ENCODE measurements at places on chromosomes 2 and 18.

DNA sequence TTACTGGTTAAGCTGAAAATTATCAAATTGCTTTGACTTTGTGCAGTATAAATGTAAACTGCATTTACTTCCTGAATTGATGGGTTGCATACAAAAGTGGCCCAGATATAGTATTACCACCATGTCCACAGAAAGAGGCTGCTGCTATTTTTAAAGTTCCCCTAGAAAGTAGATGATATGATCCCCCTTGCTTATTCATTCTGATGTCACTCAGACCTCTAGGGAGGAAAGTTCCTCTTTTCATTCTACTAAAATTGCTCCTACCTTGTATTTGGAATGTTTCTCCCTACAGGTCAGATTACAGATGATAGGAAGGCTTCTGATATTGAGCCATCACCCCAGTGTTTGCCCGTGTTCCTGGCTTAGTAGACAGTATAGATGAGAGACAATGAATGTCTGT, 247.6 kb upstream of the TNP1 start:
- no peak for DNase-seq

GRCh38 chr18:13105059-13105458, 113.5 kb upstream of the LDLRAD4 start:
- DNase-seq, result no peak

GRCh38 chr2:30990671-30991070, 147.6 kb downstream of the GALNT14 start:
- DNase-seq, result no peak

- DNase-seq, result no peak
Observed at GRCh38 chr18:54392543-54393023, 34.9 kb downstream of the C18orf54 start.

- no peak for DNase-seq
Observed at GRCh38 chr2:111897924-111898702, at the start of gene MERTK. Gene MERTK, plus strand, starts transcription at chr2:111898607. Its CDS starts 129 bp downstream, at chr2:111898736.

DNA sequence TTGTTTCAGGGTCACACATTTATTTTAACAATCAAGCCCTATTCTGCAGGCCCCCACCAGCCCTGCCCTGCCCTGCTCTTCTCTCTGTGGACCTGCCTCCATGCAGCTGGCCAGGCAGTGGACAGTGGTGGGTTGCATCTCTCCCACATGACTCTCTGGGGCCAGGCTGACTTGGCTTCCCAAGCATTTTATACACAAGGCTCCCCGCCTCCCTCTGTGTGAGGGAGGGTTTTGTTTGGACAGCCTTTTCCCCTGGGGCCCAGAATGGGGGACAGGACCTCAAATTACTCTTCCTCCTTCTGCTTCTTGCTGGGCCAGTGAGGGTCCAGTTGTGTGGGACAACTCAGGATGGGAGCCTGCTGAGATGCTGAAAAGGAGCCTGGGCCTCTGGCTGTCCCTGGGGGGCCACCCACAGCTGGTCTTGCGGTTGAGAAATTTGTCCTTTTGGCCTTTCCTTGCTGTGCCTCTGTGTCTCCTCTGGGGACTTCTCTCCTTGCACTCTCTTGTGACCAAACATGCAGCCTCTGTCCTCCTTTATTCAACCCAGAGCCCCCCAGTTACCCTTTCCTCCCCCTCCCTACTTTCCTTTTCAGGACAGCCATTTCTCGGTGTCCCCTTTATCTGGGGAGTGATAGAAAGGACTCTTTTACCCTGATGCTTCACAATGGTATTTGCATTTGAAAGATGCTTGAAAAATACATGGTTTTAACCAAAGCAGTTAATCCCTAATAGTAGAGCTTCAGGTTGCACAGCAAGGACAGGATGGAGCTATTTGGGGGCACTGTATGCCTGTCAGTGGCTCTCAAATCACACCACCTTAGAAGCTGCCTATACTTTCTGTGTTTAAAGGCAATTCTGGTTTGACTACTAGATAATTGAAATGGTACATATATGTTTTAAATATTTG, 151.1 kb downstream of the FHOD3 start:
- DNase-seq, result no peak

DNA sequence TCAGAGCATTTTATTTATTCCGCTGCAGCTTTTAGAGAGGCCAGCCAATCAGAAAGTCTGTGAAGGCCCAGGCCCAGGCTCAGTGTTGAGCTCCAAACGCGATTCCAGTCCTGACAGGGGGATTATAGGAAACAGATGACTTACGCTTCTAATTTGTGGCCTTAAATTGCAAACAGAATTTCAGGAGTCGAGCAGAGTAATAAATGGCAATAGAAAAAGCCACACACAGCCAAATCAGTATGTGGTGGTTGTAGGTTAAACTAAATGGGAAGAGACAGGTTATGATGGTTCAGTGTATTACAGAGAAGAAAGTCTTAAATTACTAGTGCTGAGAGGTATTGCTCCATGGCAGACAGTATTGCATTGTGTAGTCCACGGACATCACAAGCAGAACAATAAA, 131.0 kb upstream of the ZEB2 start:
- no peak for DNase-seq

GRCh38 chr2:208266553-208266893, 468 bp downstream of the PIKFYVE start:
- no peak for DNase-seq

DNA sequence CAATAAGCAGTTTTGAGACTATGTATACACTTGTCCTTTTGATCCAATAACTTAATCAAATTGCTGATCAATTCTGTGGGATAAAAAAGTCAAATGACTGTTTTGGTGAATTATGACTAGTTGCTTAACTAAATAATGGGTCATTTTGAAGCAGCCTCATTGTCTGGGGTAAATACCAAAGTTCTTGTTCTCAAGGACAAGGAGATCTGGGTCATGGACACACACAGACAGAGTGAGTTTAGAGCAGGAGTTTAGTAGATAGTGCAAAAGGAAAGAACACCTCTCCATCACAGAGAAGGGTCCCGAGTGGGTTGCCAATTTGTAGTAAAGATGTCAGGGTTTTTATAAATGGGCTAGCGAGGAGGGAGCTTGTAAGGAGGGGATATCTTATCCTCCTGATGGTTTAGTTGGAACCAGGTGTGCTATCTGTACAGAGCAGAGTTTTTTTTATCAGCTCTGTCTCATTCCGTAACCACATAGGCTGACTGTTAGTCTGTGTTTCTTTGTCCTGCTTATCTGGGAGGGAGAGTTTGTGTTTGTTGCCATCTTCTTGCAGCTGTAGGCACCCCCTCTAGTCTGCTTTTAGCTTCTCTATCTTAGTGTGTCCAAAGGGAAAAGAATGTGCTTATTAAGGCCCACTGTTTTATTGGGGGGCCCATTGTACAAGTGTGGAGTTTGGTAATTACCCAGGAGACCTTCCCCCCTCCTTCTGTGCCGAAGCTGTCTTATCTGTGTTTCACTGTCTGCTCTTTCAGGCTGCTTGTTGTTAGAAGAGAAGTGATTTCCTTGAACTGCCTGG, 48.7 kb upstream of the C1GALT1C1L start:
- no peak for DNase-seq

DNA sequence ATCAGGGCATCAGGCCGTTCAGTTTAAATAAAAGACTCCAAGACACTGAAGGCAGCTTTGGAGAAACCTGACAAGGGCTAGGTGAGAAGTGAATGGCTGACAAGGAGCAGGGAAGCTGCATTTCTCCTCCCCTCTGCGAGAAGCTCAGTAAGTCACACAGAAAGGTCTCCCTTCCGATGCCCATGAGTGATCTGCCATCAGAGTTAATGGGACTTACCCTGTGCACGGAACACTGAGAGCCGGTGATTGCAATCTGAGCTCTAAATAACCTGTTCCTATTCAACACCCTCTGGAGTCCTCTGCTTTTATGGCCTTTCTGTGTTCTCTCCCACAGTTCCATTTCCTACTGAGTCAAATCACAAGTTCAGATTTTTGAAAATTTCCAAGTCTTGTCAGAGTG, 322.2 kb upstream of the MYT1L start:
- DNase-seq, result no peak

- no peak for DNase-seq
Observed at GRCh38 chr18:72091369-72091768, 452.8 kb downstream of the CBLN2 start.

DNA sequence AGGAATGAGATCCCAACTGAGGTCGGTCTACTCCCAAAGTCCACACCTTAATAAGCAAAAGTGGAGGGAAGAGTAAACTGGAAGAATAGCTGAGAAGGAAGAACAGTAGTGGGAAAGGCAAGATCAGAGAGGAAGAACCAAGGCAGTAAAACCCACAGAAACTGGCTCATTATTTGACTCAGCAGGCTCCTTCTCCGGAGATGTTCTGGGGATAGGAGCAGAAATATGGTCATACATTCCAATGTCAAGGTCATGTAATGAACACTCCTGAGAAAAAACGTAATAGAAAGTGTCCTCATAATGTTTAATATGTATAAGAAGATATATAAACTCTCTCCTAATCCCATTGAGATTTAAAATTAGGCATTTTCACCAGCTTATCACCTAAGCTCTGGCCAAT, 39.5 kb downstream of the STK39 start:
- DNase-seq, result no peak

- DNase-seq, result no peak
Observed at GRCh38 chr2:70305531-70305930, 3.7 kb upstream of the FAM136A start.

GRCh38 chr18:21745231-21745630, 4.6 kb downstream of the MIB1 start:
- DNase-seq, result no peak

- no peak for DNase-seq
Observed at GRCh38 chr2:5173876-5174535, 518.2 kb upstream of the SOX11 start.

GRCh38 chr2:143701785-143702184, 572.6 kb downstream of the ARHGAP15 start:
- no peak for DNase-seq

- DNase-seq, result no peak
Observed at GRCh38 chr18:26667046-26667445, 118.7 kb upstream of the KCTD1 start.

DNA sequence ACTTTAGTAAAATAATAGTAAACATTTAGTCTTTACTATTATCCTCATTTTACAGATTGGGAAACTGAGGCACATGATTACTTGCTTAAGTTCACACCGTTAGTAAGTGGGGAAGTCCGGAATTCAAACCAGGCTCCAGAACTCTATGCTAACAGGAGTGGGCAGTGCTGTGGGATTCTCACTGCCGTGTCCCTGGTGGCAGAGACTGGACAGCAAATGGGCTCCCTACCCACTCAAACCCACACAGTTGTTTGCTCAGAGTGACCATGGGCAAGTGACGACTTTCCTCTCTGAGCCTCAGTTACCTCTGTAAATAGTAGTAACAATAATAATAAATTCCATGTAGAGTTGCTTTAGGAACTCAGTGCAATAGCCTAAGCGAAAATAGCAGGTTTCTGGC, 24.0 kb downstream of the MAIP1 start:
- DNase-seq, result no peak

GRCh38 chr2:45919711-45920111, 268.2 kb downstream of the PRKCE start:
- no peak for DNase-seq

- no peak for DNase-seq
Observed at GRCh38 chr2:220334871-220335590, 707.6 kb downstream of the SLC4A3 start.

DNA sequence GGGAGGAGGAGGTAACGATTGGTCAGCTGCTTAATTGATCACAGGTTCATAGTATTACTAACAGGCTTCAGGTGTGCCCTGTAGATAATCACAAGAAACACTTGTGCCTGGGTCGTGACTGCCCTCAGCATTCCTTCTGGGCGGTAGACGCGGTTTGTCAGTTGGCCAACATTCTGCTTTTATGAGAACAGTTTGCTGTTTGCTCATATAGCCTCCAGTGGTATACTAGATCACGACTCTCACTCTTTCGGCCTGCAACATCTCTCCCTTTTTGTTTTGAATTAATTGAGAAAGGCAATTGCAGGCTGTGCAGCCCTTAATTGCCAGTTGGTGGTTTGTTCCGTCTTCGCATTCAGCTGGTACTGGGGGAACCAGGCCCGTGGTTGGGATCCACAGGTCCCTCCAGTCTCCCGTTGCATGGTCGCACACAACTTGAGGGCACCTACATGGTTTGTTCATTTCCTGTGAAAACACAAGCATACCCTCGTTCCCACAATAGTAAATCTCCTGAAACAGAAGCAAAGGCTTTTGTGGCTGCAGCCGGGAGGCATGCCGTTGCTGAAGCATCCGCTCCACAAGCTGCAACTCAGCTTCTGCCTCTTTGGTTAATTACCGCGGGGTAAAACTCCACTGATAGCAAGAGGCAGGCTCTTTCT, 30.3 kb upstream of the GPR17 start:
- DNase-seq, result no peak

DNA sequence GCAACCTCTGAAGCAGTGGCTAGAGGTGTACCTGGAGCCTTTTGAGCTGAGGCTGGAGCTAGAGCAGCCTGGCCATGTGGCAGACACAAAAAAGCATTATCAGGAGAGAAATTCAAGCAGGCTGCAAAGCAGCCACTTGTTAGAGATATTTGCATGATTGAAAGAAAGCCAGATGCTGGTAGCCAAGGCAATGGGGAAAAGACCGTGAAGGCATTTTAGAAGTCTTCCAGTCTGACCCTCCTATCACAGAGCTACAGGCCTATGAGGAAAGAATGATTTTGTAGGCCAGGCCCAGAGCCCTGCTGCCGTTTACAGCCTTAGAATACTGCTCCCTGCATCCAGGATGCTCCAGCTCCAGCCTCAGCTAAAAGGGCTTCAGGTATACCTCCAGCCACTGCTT, 41.4 kb upstream of the TNP1 start:
- no peak for DNase-seq

DNA sequence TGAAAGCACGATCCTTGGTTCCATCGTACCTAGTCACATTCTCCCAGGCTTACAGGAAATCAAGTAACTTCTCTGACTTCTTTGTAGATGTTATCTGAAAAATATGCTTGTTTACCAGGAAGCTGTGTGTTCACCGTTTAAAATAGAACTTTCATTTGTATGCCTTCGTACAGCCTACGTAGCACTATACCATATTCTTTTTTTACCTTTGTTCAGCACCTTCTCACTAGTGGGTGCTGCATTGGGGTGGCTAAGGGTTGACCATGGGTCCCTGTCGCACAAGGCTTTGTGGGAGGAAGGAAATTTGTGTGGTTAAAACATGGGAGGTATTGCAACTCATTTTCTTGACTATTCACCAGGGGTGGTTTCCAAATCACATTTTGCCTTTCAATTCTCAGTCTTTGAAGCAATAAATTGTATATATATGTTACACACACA, 16.6 kb downstream of the MALT1 start:
- no peak for DNase-seq

DNA sequence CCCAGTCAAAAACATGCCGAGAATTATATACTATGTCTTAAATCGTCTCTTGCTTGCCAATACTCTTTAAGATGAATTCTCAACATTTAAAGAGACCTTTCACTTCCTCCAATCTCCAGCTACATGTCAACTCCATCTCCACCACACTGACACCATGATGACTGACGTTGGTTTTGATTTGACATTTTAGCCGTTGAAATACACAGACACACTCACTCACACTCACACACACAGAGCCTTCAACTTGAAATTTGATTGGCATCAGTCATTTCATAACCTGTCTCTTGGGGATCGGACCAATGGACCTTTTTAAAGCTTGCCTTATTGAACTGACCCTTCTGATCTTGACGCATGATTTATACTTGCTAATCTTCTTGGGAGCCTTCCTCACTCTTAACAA, 230.8 kb upstream of the PIK3C3 start:
- no peak for DNase-seq

All from cerebellar nuclear complex (tissue), 1 donor.